Type B pancreatic cell (in vitro differentiated cells): ENCODE measurements at places on chromosomes 2 and 18. TPM values are rescaled to one million over a fixed set of nuclear protein-coding genes. Genes with fewer than 3 reads are reported as not detected.

GRCh38 chr2:237159006-237159911, 73.6 kb downstream of the COPS8 start:
- no peak for DNase-seq

- DNase-seq = no peak
These were observed 101.7 kb downstream of the PDE11A start for GRCh38 chr2:177970670-177971454.

- DNase-seq = no peak
These were observed 4.8 kb upstream of the B3GNT7 start for GRCh38 chr2:231390667-231391066.

DNA sequence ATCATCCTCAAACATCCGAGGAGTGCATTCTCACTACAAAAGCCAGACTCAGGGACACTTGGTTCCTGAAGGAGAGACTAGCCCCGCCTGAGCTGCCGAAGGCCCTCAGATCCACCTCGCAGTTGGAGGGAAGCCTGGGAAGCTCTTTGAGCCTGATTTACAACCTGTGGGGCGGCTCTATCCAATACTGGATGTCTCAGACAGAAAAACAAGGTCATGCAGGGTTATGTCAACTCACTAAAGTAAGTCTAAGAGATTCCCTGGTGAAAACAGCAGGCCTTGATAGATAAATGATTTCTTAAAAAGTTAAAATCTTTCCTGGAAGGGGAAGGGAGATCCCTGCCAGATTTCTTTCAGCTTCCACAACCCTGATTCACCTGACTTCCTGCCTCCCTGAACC, 284.3 kb downstream of the CYP26B1 start:
- no peak for DNase-seq

DNA sequence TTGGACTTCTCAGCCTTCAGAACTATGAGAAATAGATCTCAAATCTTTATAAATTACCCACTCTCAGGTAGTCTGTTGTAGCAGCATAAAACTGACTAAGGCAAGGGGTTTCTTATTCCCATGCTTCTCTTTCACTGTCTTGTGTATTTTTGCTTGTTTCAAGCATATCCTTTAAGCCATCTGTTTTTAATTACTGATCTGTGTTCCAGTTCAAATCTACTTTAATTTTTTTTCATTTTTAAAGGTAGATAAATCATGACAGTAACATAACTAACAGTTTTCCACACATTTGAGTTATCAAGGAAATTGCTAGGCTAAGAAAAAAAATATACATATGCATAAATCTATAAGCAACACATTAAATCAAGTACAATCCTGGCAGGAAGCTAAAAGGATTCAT, 317.9 kb upstream of the TNP1 start:
- no peak for DNase-seq

The GKN2 gene
- 0.92 TPM in 1 of 2 replicates, not detected in the other for total RNA-seq

DNA sequence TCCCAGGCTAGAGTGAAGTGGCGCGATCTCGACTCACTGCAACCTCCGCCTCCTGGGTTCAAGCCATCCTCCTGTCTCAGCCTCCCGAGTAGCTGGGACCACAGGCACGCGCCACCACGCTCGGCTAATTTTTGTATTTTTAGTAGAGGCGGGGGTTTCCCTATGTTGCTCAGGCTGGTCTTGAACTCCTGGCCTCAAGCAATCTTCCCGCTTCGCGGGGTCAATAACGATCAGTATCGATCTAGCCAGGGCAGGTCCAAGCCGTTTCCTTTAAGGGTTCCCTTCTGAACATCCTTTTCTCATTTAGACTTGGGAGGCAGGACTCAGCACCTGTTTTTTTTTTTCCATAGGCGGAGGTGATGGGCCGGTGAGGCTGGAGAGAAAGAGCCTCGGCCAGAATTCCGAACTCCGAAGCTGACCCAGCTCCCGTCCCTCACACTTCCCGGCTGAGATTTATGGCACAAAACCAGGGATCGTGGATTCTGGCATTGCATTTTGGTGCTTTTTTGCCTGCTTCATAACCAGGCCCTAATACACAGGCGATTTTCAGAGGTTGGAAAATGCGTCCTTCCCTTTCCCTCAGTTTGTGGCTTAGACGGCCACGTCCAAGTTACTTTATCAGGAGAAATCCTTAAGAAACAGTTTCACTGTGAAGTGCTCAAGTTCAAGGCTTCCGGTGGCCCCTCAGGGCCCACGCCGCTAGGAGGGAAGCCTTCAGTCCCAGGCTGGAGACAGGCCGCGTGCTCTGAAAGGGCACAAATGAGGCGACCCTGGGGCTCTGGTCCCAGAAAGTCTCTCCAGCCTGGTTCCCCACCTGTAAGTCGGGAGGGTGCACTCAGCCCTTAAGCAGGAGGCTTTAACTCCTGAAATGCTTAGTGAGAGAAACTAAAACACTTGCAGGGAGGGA, 998 bp upstream of the SLC66A3 start:
- no peak for DNase-seq

DNA sequence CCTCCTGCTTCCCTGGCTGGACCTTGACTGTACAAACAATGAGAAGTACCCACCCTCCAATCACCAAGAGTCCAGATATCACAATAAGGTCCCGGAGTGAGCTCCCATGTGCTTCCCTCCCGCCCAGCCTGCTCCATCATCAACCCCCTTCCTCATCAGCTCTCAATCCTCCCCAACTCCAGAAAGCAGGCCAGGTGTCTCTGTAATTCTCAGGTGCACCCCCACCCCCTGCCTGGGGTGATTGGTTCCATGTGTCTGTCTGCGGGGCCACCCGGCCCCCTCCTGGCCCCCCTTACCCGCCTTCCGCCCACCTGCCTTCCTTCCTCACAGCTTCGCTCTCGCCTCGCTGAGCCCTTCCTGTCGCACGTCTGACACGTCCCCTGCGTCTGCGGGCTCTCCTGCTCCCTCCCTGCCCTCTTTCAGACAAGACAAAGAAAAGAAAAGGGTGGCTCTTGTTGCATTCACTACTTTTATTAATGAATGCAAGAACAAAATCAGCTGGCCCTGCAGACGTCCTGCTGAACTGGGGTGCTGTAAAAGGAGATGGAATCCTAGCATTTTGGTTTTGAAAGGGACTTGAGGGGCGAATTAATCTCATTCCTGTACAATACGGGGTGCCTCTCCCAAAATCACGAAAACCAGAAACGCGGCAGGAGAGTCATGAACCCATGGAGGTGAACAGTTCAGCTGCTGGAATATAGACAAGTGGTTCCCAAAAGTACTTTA, 26.5 kb upstream of the IGFBP2 start:
- no peak for DNase-seq

- DNase-seq = no peak
These were observed 180.8 kb upstream of the MGAT5 start for GRCh38 chr2:134073023-134073422.

The TMSB10 gene
- total RNA-seq = 1,269 and 1,391 TPM in 2 replicates

The NABP1 gene
- total RNA-seq = 15.3 and 22.5 TPM in 2 replicates
